NCI-H1417 (cell line): ENCODE measurements at places on chromosomes 4 and X.

GRCh38 chrX:108217876-108218275 is 126.3 kb downstream of the ATG4A start:
- DNase-seq, result no peak

- DNase-seq, result no peak
These were observed 434.3 kb upstream of the RASGEF1B start for GRCh38 chr4:81905971-81906370.

DNA sequence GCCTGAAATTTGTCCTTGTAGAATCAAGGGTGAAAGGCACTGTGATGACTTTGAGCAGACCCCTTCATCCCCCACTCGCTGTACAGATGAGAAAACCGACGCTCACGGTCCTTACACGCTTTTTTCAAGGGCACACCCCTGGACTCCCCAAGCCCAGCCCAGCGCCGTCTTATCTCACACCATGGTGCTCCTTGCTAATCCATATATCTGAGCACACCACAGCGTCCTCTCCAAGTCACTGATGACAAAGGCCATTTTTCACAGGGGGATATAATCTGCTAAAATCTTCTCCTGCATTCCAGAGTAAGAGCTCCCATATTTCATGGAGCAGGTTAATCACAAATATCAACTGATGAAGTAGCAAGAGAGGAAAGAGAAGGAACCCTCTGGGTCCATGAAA is 486.3 kb downstream of the BCOR start:
- DNase-seq, result no peak

- no peak for DNase-seq
These were observed 129.0 kb upstream of the MAMLD1 start for GRCh38 chrX:150234126-150234525.

GRCh38 chrX:9867753-9868152 is 81.5 kb downstream of the SHROOM2 start:
- DNase-seq, result no peak

DNA sequence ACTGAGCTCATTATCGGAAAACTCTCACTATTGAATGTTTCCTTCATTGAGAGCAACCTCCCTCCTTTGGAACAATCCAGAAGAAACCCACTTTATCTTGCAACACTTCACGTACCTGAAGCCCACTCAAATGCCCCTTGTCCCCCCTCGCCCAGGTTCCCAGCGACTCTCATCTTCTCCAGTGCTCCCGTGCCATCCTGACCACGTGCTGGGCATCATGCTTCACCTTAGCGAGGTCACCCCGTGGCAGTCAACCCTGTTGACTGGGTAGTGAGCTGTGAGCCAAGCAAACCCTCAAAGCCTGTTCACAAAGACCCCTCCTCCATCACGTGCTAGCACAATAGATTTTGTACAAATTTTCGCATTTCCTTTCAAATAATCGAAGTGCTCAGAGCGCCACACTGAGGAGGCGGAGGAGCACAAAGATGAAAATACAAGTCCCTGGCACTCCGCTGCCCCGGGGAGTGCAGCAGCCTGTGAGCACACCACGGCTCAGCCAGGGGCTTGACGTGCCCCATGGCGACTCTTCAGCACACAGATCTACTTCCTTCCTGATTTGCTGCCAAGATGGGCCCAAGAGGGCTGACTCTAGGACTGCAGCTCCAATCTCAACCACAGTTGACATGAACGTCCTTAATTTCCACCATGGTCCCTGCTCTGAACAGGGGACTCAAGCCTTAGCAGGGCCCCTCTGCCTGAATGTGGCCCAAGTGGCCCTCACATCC is 15.6 kb downstream of the PDZD4 start:
- no peak for DNase-seq
